Panc1 (cell line): ENCODE measurements at places on chromosomes 2 and 18. TPM values are rescaled to one million over a fixed set of nuclear protein-coding genes. Genes with fewer than 3 reads are reported as not detected.

The MPPE1 gene
- 37.1 TPM for total RNA-seq

The MOB4 gene
- 25.6 TPM for total RNA-seq

The KCNF1 gene
- 0.39 TPM for total RNA-seq

The ACMSD gene
- not detected for total RNA-seq

The MSTN gene
- total RNA-seq, result not detected

The ADAM23 gene
- 0.18 TPM for total RNA-seq

The CFAP65 gene
- 0.33 TPM for total RNA-seq

The UBXN4 gene
- 83.7 TPM for total RNA-seq

The NOTO gene
- total RNA-seq, result 0.08 TPM

The MEMO1 gene
- total RNA-seq, result 60.8 TPM

The VWA3B gene
- total RNA-seq, result not detected

The IAH1 gene
- 72.2 TPM for total RNA-seq

The HSBP1L1 gene
- total RNA-seq, result 45.4 TPM

The WDR54 gene
- 27.7 TPM for total RNA-seq

The CCDC68 gene
- total RNA-seq, result 0.41 TPM

The PLEKHM3 gene
- total RNA-seq, result 2.5 TPM

The COL3A1 gene
- total RNA-seq, result 6.9 TPM

The CHST9 gene
- 0.05 TPM for total RNA-seq

The MC5R gene
- total RNA-seq, result not detected

The PLGLB1 gene
- 1.4 TPM for total RNA-seq

The MROH2A gene
- total RNA-seq, result not detected

The PDE1A gene
- total RNA-seq, result 0.08 TPM

The CXCR4 gene
- total RNA-seq, result 1.1 TPM

The MATN3 gene
- total RNA-seq, result 3.5 TPM

The EMILIN1 gene
- 0.31 TPM for total RNA-seq
